ENCODE measurements at places on chromosomes 1 and 21.

GRCh38 chr1:151311589-151312331 lies 15.5 kb downstream of the PI4KB start:
- peak; percentile 98 for DNase-seq

GRCh38 chr1:5424802-5425703 lies 567.2 kb downstream of the NPHP4 start:
- no peak for DNase-seq

DNA sequence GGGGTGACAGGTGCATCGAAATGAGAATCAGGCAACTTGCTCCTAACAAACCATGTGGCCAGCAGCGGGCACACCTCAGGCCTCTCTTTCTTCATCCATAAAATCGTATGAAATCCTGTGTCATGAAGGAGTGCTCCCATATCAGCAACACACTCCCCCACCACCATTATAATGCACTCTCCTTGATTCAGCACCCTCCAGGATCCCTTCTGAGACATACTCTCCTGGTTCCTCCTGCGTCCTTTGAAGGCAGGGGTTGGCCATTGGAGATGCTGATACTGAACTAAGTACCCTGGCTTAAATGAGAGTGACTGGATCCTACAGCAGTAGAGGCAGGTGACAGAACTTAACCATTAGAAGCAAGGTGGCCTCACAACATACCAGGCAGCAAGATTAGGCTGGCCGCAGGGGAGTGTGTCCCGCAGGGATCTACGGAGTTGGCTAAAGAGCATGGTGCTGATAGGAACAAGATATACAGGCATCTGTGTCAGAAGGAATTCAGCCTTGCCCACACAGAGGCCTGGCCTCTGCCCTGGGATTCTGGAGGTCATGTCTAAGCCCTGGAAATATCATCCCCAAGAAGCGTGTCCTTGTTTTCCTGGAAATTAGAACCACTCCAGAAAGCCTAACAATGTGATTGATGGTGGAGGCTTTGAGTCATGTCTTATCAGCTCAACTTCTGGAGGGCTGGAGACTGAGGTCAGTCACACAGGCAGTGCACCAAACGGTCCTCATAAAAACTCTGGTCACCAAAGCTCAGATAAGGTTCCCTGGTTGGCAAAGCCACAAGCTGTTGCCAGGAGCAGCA lies 16.8 kb downstream of the S100A7A start:
- no peak for DNase-seq

DNA sequence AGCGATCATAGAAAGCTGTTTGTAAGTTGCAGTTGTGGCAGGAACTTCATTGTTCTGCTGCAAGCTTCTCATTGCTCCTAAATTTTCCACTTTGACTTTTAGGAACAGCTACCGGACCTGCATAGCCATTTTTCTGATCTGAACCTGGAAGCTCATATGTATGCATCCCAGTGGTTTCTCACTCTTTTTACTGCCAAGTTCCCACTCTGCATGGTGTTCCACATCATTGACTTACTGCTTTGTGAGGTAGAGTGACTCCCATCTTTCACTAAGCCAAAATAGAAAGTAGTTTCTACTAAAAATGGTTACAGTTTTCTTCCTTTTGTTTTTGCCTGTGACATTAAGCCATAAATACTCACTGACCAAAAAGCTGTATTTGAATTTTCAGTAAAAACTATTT lies 254.2 kb downstream of the GPR52 start:
- no peak for DNase-seq

DNA sequence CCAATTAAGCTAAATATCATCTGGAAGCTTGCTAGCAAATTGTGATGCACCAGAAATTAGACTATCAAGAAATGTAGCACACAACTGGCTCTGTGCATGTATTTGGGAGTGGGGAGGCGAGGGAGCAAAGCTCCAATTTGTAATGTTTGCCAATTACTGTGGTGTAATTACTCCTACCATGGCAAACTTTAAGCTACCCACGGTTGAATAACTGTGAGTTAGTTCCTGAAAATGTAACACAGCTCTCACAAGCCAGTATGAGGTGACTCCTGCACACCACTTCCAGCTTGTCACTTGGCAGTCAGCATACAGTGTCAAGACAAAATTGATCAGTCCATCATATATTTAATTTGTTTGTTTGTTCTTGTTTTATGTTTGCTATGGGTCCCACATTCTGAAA lies 141.2 kb downstream of the TM2D1 start:
- no peak for DNase-seq

- DNase-seq, result no peak
Observed at GRCh38 chr1:198326915-198327314, 170.1 kb downstream of the NEK7 start.

DNA sequence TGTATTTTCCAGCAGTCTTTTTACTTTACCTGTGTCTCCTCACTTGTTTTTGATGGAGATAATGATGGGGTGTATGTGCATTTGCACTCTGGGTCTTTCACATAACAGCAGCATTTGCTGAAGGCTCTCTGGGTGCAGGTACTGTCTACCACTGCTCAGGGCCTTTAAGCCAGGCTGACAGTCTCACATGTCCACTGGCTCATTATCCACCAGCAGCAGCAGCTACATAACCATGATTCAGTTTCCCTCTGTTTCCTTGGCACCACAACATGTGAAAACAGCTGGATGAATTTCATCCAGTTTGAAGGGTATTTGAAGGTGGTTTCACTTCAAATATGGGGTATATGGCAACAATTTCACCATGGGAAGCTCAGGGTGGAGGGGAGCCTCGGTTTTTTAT lies 41.2 kb upstream of the ROR1 start:
- no peak for DNase-seq

DNA sequence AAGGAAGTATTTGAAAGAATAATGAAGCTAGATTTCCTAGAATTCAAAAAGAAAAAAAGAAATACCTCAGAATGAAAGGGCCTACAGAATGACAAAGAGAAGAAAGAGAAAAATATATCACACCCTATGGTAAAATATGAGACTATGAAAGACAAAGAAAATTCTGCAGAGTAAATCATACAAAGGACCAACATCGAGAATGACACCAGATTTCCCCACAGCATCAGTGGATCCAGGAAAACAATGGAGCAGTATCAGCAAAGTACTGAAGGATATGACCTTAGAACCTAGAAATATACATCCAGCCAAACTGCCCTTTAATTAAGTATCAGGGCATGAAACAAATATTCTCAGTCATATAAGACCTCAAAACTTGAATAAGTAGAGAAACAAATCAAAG lies 21.2 kb upstream of the IFNAR2 start:
- no peak for DNase-seq

- no peak for DNase-seq
Observed at GRCh38 chr1:20348326-20348915, 57.7 kb downstream of the VWA5B1 start.

DNA sequence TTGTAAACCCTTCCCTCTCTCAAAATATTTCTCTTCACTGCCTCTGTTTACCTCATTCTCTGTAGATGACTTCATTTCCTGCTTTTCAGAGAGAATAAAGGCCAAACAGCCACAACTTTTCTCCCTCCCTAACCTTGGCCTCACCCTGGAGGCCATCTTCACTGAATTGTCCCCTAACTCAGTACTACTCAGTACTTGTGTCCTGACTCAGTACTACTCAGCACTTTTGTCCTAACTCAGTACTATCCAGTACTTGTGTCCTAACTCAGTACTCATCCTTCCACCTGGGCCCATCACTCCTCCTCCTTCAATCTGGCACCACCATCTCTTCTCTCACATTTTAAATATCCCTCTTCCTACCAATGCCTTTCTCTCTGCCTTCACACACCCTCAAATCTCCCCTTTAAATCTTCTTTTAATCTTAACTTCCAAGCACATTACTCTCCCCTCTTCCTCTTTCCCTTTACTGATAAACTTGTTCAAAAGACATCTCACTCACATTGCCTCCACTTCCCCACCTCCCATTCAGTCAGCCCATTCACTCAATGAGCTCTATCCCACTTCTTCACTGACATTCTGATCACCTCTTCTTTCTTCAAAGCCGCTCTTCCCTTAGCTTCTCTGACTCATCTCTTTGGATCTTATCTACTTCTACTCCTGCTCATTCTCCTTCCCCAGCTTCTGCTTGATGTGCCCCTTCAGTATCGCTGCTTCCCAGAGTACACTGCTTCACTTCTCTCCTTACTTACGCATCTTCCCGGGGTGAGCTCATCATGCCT lies 121.4 kb downstream of the RNF220 start:
- no peak for DNase-seq

DNA sequence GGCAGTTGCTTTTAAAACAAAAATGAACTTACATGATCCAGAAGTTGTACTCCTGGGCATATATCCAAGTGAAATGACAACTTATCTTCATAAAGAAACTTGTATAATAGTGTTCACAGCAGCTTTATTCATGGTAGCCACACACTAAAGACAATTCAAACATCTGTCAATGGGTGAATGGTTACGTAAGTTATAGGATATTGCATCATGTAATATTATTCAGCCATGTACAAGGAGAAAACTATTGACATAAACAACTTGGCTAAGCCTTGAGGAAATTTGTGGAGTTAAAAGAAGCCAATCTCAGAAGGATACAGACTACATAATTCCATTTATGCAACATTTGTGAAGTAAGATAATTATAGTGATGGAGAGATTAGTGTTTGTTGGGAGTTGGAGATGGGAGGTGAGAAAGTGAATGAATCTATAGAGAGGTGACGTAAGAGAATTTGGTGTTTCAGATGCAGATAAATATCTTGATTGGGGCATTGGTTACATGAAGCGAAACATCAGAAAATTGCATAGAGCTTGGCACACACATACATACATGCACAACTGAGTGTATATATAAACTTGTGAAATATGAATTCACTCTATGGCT lies 49.9 kb upstream of the GRIK1 start:
- DNase-seq, result no peak

DNA sequence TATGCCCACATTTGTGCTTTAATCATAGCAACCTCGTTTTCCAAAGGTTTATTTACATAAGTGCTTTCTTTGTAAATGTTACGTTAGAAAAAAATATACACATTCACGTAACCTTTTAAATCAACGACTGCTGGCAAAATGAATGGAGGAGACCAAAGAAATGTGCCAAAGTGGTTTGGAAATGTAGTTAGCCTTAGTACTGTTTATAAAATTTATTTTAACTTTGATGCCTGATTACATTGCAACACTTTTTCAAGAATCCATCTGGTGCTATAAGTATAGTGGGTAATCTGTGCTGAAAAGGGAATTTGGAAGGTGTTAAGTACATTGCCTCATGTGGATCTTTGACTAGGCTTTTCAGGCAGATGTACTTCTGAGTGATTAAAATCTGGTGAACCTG lies 108.9 kb downstream of the IFI44 start:
- DNase-seq, result no peak

- no peak for DNase-seq
Observed at GRCh38 chr1:179575497-179576314, at the start of gene NPHS2. Gene NPHS2, minus strand, starts transcription at chr1:179575948. Its CDS starts 84 bp downstream, at chr1:179575864.

DNA sequence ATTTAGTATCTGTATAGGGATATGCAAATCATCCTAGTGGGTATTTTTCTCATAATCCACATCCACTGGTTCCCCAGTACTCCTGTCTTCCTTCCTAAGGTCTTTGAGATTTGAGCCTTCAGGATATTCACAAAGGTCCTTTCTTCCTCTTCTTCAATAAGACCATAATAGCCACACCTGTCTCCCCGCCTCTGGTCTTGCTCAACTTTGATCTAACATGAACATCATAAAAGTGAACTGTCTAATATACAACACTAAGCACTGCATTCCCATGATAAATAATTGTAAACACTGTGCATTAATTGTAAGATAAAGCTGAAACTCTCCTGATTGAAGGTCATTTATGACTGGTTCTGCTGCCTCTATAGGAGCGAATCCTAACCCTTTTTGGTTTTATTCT lies 184.6 kb downstream of the DENND1B start:
- DNase-seq, result no peak

GRCh38 chr21:41598561-41599431 lies 90.8 kb upstream of the TMPRSS2 start:
- DNase-seq, result no peak

DNA sequence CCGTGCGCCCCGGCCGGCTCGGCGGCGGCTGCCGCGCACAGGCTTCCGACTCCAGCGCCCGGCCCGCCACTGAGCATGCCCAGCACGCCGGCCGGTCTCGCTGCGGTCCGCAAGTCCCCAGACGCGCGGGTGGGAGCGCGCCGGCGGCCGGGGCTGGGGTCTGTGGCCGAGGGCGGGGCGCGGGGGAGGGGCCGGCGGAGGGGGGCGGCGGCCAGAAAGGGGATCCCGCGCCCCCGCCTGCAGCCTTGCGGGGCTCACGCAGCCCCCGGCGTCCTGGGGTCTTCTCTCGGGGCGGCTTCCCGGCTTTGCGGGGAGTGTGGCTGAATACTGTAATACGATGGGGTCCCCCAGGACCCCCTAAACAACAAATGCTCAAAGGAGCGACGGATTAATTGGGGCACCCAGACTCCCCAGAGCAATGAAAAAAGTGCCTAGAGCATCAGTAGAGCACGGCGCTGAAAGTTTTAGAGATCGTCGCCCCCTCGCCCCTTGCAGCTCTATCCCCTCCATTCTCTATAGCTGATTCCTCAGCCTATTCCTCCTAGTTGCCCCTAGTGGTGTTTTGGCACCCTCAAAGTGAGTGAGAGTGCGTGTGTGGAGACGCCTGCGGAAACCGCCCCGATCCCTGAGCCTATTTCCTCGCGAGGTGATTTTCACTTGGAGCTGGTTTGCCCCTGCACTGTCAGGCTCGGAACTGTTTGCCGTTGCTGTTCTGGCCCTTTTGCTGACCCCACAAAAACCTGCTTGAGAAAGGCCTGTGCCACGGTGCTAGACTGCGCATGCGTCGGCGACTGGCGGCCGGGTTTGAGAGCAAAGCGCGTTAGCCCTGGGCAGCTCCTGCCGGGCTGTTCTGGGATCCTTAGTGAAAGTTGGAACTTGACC lies at the start of gene VAV3:
TSS of gene VAV3 (minus strand) at position 71 of the 882 bp plus-strand sequence. CDS start 311 bp downstream, outside the sequence.
- DNase-seq, result no peak

DNA sequence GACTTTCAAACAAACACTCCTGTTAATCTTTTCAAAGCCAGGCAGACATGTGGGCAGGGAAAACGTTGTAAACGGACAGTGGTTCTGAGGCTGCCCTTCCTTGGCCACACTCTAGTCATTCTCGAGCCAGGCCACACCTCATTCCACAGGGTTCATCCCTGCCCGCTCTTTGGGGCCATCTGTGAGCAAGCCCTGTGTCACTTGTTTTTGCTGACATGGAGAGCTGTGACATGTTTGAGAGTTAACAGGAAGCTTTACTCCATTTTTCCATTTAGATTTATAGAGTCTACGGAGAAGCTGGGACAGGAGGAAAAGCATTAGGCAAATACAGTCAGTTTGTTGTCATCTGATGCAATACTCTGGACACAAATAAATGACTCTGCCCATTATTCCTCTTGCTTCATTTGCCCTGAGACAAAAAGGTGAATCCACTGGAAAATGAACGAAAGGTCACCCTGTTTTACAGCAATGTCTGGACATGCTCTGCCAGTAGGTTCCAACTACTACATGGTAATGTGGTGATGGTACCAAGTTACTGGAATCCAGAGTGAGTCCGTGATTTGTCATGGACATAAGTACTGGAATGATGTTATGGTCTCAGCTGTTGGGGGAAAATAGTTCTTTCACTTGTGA lies 126.9 kb downstream of the CLIC6 start:
- DNase-seq, result peak; percentile 70

GRCh38 chr1:173505391-173505790 lies 28.3 kb downstream of the PRDX6 start:
- DNase-seq, result no peak

GRCh38 chr1:85359874-85360721 lies 83.7 kb upstream of the BCL10 start:
- DNase-seq, result no peak
